ENCODE measurements at places on chromosomes 13 and 19. TPM values are rescaled to one million over a fixed set of nuclear protein-coding genes. Genes with fewer than 3 reads are reported as not detected.

DNA sequence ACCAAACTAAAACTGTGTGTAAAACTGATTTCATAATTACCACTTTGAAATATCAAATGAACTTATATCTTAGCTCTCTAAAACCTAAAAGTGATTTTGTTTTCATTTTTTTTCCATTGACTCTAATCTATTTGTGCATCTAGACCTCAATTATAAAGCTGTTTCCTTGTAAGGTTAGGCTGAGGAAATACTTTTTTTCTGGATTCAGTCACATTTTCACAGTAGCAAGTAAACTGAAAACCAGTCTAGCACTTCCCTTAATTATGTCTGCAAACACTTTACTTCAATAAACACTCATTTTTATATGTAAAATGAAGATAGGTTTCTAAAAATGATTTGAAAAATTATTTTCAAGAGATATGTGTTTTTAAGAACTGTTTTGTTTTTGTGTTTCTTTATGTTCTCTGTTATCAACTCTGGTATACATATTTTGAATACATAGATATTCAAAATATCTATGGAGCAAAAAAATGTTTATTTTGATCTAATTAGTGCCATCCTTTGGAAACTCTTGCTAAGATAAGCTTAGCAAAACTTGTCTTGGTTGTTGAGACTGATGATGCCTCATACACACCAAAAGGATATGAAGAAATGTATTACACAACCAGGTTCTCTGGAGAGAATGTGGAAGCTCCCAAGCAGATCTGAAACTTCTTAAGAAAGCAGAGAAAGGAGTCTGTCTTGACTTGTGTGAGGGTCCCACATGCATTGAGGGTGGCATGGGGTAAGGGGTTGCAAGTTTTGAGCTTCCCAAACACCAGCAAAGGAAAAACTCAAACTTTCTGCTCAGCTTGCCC, 1887.4 kb downstream of the PCDH9 start:
- no peak for DNase-seq

NLRP7 gene
- not detected for total RNA-seq

GRCh38 chr13:111422348-111422747, 101.9 kb downstream of the TEX29 start:
- DNase-seq: no peak

LILRA5 gene
- total RNA-seq: 2.2 TPM

CACNG6 gene
- total RNA-seq: not detected

GRCh38 chr13:113121928-113122471, 599 bp upstream of the F10 start:
- DNase-seq: peak; percentile 40

- DNase-seq: no peak
Observed at GRCh38 chr19:16590876-16591802, 18.9 kb upstream of the SLC35E1 start.

- DNase-seq: no peak
Observed at GRCh38 chr19:1811942-1812425, at the start of gene ATP8B3. Gene ATP8B3 (minus strand): TSS chr19:1812276. CDS start chr19:1811736, 540 bp downstream.

DNA sequence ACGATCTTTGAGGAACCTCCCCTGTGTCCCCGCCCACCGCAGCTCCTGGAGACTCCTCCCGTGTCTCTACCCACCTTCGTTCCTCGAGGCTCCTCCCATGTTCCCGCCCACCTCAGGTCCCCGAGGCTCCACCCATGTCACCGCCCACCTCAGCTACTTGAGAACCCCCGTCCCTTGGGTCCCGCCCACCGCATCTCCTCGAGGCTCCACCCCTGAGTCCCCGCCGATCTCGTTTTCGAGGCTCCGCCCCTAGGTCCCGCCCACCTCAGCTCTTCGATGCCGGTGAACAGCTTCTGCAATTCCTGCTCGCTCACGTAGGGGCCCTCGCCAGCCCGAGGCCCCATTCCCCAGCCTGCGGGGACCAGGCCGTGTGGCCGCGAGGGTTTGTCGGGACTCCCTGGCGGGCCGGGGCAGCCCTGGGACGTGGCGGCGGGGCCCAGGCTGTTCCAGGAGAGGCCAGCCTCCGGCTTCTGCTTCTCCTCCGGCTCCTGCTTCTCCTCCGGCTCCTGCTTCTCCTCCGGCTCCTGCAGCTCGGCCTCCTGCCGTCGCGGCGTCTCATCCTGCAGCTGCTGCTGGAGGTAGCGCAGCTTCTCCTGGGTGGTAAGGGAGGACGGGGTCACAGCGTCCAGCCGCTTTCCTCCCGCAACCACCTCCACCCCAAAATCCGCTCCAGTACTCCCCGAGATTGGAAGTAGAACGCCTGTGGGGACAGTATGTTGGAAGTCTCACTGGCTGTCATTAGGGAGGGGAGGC, 16.7 kb downstream of the TSKS start:
- no peak for DNase-seq

- DNase-seq: no peak
Observed at GRCh38 chr19:2362046-2362969, 2.2 kb downstream of the TMPRSS9 start.

- no peak for DNase-seq
Observed at GRCh38 chr19:6020972-6021805, 43.2 kb upstream of the RANBP3 start.

DNA sequence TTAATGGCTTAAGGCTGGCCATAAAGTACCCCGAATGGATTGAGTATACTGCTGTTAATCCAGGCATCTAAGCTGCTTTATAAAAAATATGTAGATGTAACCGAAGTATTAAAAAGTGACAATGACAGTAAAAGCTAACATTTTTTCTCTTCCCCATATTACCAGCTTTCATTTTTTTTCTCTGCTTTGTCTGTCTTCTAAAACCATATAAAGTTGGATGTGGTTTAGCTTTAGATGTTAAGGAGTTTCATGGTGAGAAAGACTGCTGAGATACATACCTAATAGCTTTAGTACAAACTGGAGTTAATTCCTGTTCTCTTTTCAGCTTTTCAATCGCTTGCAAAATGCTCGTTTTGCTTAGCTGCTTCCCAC, 838 bp downstream of the AKAP11 start:
- DNase-seq: no peak

DNA sequence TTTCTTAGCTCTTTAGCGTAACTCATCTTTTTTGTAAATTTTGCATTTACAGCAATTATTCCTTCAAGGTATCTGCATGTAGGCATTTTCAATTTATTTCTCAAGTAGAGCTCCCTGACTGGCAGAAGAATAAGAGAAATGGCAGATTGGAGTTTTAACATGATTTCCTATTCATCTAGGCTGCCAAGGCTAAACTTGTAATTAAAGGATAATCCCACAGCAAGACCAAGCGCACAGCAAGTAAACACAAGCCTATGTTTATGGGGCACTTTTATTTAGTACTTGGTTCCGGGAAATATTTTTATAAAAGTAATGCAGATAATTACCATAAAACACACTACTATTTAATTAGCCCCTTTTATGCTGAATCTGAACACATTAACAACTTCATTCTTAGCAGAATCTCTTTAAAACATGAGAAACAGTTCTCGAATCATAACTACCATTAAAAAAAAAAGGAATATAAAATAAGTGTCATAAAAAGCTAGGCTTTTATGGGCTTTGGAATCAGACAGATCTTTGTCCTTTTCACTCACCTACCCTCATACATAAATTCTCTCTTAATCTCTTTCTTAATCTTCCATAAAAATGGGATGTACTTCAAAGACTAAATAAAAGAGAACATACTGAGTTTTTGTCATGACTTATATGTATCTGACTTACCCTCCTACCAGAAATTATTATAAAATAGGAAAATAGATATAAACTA, 961.6 kb upstream of the MIR17HG start:
- no peak for DNase-seq

Measured in breast epithelium (tissue), 4 donors.